ENCODE measurements at places on chromosomes 5 and 9.

DNA sequence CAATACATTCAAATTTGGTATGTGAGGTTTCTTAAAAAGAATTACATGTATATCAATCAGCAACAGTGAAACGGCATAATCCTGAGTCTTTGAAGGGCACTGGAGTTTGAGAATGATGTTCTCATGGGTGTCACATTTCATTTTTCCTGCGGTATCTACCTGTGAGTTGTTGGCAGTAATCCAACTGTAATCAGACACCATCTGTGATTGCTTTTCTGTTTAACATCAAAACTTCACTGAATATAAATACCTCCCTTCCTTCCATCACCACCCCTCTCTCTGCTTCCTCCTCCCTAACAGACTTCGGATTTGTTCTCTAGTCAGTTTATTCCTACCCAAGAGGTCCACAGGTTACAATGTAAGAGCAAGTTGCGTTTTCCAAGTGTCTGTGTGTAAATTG, 275.2 kb upstream of the PCSK5 start:
- no peak for DNase-seq

- no peak for DNase-seq
Observed at GRCh38 chr5:80989883-80990282, 29.7 kb downstream of the RASGRF2 start.

DNA sequence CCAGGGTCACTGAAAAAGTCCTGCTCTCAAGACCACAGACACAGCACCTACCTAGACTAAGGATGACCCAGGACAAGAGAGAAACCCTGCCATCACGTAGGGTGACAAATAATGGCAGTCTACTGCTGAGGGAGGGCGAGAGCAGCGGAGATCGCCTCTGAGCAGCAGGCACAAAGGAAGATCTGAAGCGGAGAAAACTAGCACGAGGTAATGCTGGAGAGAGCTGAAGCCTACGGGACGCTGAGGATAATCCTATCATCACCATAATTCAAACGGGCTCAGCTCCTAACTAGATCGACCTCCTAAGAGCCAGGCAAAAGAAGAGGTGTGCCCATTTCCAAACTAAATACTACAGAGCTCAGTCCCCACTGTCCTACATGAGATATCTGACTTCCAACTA, 41.3 kb downstream of the FBXO10 start:
- DNase-seq = no peak

DNA sequence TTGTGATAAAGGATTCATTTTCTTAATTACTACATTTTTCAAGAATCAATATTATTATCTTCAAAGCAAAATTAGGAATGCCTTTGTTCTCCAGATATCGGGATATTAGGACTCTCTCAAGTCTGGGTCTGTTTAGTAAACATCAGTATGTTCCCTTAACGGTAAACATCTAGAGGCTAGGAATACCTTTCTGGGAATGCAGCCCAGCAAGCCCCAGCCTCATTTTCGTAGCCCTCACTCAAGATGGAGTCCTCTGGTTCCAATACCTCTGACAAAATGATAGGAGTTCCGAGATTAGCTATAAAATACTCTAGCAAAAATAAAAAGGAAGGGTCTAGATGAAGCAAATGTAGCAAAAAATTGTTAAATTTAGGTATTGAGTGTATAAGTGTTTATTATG, 84.5 kb downstream of the TEX10 start:
- no peak for DNase-seq

DNA sequence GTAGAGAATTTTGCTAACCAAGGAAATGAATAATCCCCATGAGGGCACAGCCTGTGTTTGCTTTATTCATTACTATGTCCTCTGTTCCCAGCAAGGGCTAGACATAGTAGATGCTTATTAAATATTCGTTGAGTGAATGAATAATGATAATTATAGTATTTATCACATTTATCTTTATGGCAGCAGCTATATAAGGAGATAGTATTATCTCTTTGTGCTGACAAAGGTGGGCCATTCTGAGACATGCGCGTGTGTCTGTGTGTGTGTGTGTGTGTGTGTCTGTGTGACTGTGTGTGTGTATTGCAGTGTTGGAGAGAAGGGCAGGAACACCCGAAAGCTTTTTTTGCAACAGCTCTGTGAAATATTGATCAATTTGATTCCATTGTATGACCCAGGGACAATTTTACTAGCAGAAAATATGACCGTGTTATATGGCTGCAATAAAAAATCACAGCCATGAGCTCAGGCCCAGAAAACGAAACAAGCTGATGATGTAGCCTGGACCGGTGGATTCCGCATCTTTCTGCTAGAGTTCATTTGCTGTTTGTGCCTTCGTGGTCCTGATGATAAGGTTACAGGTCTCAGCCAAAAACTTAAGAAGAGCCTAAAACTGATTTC, 39.8 kb downstream of the ZNF618 start:
- no peak for DNase-seq

- DNase-seq = no peak
Observed at GRCh38 chr9:13975611-13976290, 338.2 kb downstream of the NFIB start.

DNA sequence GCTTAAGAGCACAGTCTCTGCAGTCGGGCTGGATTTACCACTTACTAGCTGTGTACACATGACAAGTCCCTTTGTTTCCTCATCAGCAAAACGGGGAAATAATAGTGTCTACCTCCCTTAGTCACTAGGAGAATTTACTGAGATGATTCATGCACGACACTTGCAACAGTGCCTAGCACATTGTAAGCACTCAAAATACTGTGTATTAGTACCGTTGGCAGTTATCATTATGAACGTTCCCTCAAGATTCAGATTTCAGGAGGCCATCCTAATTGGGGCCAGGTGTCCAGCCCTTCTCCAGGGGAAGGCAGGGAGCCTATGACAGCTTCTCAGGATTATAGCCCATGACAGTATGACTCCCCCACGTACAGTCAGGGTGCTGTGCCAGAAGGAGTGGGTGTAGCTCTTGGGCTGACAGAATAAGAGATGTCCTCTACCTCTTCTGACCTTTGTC, 164.3 kb downstream of the DOCK2 start:
- DNase-seq = no peak

- DNase-seq = no peak
Observed at GRCh38 chr5:79803007-79803406, 113.4 kb downstream of the CMYA5 start.

- DNase-seq = no peak
Observed at GRCh38 chr9:96117398-96118080, 184.4 kb downstream of the HSD17B3 start.

- DNase-seq = no peak
Observed at GRCh38 chr9:3954331-3955304, 345.2 kb downstream of the GLIS3 start.

DNA sequence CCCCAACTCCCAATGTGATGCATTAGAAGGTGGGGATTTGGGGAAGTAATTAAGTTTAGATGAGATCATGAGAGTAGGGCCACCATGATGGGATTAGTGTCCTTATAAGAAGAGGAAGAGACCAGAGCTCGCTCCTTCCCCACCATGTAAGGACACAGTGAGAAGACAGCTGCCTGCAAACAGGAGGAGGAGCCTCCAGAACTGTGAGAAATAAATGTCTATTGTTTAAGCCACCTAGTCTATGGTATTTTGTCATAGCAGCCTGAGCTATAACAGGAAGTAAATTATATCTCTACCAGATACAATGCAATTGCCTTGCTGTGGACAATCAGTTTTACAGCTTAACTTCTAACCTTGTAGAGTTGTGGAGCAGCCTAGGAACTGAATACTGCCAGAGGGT, 58.0 kb downstream of the ANKRD33B start:
- DNase-seq = no peak

- DNase-seq = no peak
Observed at GRCh38 chr9:127403507-127404192, 6.7 kb downstream of the SLC2A8 start.

- DNase-seq = no peak
Observed at GRCh38 chr5:177096162-177097015, 9.7 kb downstream of the FGFR4 start.

DNA sequence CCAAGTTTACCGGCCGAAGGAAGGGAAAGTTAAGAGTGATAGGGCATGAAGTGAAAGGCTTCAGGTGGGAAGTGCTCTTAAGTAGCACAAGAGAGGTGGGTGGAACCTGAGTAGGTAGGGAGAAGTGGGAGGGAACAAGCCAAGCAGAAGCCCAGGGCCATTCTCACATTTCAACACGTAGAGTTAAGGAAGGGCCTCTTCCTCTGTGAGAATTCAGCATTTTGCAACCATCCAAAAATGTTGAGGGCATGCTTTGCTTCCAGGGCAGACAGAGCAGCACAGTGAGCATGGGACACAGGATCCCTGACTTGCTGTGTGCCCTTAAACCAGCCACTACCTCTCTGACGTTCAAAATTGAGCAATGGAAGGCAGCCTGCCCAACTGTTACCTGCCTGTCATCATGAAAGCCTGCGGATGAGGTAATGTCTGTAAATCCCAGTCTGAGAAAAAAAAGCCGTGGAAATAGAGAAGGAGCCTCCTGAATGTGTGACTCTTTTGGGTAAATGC, 3.3 kb downstream of the CYFIP2 start:
- DNase-seq = no peak

DNA sequence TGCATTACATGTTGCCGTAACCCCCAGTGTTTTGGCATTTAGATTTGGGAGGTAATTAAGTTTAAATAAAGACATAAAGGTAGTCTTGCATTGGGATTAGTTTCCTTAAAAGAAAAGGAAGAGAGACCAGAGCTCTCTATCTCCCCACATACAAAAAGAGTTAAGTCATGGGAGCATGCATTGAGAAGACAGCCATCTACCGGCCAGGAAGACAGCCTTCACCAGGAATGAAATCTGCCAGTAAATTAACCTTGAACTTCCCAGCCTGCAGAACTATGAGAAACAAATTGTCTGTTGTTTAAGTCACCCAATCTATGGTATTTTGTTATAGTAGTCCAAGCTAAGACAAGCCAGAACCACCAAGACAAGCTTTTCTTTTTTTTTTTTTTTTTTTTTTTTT, 567.0 kb upstream of the CDH18 start:
- DNase-seq = no peak

- no peak for DNase-seq
Observed at GRCh38 chr5:16131878-16132277, 47.7 kb downstream of the MARCHF11 start.

GRCh38 chr9:7206221-7206758, 448.5 kb downstream of the KDM4C start:
- DNase-seq = no peak

DNA sequence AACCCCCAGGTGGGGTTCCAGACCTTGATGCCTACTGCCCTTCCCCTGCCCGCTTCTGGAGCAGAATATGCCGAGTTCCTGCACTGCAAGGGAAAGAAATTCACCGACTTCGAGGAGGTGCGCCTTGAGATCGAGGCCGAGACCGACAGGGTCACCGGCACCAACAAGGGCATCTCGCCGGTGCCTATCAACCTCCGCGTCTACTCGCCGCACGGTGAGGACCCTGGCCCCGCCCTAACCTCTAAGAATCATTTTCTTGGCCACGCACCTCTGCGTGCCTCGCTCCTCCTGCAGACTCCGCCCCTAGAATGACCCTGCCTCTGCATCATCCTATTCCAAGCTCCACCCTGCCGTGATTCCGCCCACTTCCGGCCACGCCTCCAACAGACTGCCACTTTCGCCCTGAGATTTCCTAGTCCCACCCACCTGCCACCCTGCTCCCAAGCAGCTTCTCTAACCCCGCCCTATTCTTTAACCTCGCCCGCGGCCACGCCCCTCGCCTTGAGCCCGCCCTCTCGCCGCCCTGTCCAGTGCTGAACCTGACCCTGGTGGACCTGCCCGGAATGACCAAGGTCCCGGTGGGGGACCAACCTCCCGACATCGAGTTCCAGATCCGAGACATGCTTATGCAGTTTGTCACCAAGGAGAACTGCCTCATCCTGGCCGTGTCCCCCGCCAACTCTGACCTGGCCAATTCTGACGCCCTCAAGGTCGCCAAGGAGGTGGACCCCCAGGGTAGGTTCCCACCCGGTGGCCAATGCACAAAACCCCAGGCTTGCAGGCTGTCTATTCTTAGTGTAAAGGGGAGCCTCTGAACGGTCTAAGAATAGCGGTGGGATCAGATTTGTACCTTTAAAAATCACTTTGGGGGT, 15.6 kb downstream of the DNM1 start:
- DNase-seq = peak; percentile 94

DNA sequence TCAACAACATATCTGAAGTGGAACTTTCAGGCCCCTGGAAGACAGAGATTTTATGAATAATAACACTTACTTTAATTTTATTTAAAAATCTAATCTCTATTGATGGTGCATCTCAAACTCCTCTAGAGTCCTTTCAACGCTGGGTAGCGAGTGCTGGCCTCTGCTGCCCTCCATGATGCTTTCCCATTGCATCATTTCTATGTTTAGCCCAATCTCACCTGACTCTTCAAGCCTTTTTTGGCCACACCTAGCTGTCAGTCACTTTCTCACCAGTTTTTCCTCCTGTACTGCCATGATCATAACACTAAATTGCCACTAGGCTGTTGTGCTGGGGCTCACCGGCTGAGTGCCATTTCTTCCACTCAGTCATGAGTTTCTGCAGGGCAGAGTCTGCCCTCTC, 396.1 kb upstream of the DAP start:
- DNase-seq = no peak

DNA sequence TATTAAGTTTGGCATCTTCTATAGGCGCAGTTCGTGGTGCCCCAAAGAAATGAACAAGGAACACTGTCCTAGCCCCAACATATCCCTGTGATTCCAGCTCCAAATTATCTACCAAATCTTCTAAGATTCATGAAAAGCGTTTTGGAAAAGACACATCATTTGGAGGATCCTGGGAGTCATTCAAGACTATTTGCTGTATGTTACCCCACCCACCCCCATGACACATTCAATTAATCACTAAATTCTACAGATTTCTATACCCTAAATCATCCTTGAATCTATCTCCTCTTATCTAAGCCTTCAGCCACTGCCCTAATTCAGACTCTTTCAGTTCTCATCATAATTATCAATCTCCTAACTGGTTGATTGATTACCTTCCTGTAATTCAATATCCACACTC, 5.5 kb upstream of the RUSC2 start:
- no peak for DNase-seq

- no peak for DNase-seq
Observed at GRCh38 chr5:1371218-1371971, 26.5 kb upstream of the CLPTM1L start.

GRCh38 chr5:98638111-98638510, 135.4 kb upstream of the RGMB start:
- no peak for DNase-seq

- DNase-seq = no peak
Observed at GRCh38 chr5:92885950-92886349, 695.1 kb downstream of the NR2F1-AS1 start.

GRCh38 chr5:20680718-20681302, 692.8 kb upstream of the CDH18 start:
- no peak for DNase-seq

GRCh38 chr5:92800365-92800764, 780.7 kb downstream of the NR2F1-AS1 start:
- DNase-seq = no peak

DNA sequence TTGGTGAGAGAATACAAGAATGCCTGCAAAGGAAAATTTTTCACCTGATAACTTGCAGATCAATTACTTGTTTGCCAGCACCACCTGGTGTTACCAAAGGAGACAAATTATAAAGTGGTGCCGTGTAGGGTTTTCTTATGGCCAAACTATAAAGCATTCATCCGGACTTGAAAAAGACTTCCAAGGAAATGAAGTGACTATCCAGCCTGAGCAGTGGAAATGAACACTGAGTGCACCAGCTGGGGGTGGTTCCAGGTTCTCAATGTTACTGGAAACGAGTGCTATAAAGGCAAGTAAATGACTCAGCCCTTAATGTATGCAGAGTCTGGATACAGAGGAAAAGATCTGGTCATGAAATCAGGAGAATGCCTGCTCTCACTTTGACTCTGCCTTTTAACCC, 113.1 kb downstream of the DNAH5 start:
- no peak for DNase-seq

Data from activated T-cell treated with anti-CD3 and anti-CD28 coated beads for 24 hours (primary cell).